GM04504 (cell line): ENCODE measurements at places on chromosomes 6 and 20.

GRCh38 chr6:10791673-10792072 lies 44.1 kb downstream of the TMEM14B start:
- DNase-seq = no peak

DNA sequence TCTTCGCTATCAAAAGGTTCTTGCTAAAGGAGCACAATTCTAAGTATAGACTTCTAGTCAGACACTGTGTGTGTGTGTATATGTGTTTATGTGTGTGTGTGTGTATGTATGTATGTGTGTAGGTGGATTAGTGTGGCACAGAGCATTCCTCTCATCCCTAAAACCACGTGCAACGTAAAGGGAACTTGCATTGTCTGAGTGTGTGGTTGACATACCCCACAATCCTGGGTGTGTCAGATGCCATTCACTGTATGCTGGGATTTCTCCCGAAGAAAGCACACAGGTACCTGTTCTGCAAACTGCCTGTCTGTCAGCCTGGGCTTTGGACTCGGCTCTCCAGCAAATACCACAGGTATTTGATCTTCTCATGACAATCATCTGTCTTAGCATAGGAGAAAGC lies 42.3 kb upstream of the TBC1D7 start:
- DNase-seq = no peak

DNA sequence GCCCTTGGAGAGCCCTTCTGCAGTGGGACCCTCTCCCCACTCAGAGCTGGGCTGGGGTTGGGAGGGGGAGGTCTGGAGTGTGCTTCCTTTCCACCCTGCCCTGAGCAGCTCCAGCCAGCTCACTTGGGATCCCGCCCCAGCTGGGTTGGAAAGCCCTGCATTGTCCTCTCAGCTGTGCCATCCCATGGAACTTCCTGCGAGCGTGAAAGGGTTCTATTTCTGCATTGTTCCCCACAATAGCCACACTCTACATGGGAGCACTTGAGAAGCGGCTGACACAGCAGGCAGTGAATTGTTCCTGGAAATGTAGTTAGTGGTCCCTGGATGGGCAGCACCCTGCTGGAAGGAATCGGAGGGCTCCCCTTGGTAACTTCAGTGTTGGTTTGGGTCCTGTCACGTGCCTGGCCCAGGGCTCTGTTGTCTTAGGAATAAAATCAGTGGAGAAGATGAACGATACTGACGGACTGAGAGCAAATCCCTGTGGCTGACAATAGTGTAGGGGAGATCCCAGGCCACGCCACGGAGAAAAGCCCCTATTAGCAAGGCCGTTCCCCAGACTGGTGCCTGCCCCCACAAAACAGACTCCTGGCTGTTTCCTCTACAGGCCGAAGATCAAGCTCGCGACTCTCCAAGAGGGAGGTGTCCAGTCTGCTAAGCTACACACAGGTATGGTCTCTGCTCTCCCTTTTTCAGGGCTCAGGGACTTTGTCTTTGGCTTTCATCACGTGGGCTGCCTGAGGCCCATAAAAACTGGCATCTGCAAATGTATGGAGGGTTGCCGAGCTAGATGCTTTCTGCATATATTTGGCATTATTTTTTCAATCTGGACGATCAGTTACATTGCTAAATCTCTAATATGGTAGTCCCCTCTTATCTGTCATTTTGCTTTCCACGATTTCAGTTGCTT lies 18.8 kb downstream of the DNMT3B start:
- DNase-seq = no peak

GRCh38 chr6:139081471-139081870 lies 52.9 kb downstream of the ABRACL start:
- DNase-seq = no peak

- DNase-seq = no peak
Measured at GRCh38 chr6:111429571-111429970, 53.4 kb downstream of the REV3L start.

GRCh38 chr6:155248008-155249001 lies 15.5 kb upstream of the CLDN20 start:
- DNase-seq = no peak

DNA sequence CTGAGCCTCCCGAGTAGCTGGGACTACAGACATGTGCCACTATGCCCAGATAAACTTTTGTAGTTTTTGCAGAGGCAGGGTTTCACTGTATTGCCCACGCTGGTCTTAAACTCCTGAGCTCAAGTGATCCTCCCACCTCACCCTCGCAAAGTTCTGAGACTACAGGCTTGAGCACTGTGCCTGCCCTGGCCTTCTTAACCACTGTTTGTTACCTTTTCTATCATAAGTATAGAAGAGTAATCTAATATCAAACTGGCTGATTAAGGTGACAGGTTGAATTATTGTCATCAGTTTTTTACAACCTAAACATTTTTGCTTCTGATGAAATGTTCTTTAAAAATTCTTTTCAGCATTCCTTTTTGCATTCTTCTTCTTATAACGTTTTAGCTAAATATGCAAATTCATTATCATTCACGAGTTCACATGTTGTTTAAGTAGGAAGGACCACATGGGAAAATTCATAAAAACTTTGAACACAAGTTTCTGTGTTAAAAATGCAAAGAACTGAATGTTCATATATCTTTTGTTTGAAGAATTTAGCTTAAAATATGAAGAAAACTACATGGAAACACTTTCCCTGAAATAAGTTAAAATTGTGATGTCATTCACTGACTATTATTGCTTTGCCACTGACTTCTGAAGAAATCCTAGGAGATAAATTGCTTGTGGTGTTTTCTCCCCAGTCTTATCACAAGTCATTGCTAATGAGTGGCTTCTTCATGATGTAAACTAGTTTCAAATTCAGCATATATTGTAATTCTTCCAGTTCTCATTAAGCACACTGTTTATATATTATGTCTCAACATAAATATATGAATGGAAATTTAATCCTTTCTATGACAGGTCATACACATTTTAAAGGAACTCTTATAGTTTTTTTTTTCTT lies 106.7 kb downstream of the ADGRB3 start:
- no peak for DNase-seq

DNA sequence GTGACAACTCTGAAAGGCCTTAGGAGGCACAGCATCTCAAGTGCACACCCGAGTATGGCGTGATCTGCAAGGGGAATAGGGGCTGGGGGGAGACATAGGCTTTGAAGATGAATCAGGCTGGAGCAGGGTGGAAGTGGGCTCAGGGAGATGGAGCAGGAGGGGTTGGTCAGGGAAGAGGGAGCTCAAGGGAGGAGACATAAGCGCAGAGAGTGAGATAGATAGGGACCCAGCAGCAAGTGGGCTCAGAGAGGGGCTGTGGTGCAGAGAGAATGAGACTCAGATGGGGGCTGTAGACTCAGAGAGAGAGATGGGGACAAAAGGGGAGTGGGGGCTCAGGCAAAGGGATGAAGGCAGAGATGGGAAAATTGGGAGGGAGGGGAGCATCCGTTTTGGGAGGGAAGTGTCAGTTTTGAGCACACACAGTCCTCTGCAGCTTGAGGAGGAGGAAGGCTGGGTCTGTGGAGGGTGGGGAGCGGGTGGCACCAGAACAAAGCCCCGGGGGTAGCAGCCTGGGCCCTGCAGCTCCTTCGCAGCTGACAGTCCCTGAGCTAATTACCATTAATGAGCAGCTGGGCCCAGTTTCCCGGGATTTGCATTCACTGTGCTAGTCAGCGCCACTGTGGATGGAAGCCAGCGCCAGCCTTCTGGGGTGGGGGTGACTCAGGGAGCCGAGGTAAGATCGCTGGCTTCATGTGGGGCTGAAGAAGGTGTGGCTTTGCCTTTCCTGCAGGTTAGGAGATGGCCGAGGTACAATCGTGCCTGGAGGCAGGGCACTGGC lies 18.7 kb downstream of the SRXN1 start:
- DNase-seq = no peak

GRCh38 chr6:148967541-148967956 lies 220.7 kb downstream of the UST start:
- no peak for DNase-seq

DNA sequence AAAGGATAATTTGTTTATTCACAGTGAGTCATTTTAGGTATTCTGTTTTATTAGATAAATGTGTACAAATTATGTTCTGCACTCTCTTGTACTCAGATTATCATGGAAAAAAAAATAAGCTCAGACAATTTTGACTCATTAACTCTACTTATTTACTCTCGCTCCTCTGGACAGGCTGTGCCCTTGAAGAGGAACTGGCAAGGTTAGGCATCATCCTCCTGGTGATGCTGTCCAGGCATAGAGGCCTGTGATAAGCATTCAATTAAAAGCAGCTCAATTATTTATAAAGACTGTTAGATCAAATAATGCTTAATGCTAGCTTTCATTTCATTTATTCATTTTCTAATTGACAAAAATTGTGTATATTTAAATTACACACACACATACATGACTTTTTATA lies 518.5 kb downstream of the TENT5A start:
- no peak for DNase-seq

DNA sequence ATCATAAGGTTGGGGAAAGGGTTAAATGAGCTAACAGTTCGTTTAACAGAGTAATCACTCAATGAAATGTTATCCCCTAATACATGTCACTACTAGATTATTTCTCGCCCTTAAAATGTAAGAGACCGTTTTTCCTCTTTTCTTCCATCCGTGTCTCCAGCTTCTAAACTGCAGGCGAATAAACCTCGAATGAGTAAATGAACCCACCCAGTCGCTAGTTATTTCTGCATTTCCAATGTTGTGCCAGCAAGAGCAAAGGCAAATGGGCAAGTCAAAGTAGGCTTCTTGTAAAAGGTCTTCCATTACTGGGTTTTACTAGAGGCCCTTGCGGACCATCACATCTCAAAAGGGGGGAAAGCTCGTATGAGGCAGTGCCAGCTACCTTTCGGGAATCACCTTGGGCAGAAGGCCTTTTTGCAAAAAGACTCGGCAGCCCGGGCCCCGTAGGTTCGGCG lies 400 bp upstream of the SMAP1 start:
- no peak for DNase-seq

DNA sequence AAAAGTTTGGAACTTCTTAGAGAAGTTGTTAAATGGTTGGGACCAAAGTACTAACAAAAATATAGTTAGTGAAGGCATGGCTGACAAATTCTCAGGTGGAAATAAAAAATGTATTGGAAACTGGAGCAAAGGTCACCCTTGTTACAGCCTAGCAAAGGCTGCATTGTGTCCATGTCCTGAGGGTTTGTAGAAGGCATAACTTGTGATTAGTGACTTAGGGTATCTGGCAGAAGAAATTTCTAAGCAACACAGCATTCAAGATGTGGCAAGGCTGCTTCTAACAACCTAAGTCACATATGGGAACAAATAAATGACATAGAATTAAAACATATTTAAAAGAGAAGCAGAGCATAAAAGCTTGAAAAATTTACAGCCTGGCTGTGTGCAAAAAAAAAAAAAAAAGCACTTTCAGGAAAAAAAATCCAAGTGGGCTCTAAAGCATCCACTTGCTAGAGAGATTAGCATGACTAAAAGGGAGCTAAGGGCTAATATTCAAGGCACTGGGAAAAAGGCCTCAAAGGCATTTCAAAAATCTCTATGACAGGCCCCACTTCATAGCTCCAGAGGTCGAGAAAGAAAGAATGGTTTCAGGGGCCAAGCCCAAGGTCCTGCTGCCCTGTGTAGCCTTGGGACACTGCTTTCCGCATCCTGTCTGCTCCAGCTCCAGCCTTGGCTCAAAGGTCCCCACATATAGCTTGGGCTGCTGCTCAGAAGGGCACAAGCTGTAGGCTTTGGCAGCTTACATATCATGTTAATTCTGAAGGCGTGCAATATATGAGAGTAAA lies 453.2 kb upstream of the PTCHD4 start:
- no peak for DNase-seq

DNA sequence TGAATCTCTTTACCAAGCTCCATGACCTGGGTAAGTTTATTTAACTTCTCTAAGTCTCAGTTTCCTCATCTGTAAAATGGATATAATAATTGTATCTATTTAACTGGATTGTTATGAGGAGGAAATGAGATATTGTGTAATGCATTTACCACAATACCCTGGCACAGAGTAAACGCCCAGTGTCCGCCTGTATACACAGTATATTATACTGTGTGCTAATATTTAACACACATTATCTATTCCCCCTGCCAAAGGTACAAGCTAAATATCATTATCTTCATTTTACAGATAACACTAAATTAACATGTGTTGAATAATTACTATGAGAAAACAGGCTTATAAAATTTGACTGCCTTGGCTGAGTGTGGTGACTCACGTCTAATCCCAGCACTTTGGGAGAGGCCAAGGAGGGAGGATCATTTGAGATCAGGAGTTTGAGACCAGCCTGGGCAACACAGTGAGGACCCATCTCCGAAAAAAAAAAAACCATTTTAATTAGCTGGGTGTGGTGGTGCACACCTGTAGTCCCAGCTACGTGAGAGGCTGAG lies 38.7 kb upstream of the TNFRSF21 start:
- DNase-seq = no peak

- no peak for DNase-seq
Measured at GRCh38 chr20:10987651-10988383, 314.0 kb upstream of the JAG1 start.

DNA sequence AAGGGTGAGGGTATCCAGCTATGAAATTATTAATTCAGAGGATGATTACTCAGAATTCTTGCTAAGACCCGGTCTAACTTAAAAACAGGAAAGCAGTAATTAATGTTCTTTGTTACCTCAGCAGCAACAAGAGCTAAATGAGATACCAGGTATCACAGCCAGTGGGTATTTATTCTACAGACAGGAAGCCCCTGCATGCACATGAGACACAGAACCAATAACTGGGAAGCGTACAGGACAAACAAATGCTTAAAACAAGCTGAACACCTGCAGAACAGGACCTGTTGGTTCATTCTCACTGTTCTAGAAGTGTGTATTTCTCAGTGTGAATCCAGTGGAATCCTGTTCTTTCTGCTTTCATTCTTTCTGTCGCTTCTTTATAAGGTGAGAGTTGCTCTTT lies 30.9 kb downstream of the SCML4 start:
- no peak for DNase-seq

- no peak for DNase-seq
Measured at GRCh38 chr20:53940360-53940702, 130.1 kb downstream of the BCAS1 start.

DNA sequence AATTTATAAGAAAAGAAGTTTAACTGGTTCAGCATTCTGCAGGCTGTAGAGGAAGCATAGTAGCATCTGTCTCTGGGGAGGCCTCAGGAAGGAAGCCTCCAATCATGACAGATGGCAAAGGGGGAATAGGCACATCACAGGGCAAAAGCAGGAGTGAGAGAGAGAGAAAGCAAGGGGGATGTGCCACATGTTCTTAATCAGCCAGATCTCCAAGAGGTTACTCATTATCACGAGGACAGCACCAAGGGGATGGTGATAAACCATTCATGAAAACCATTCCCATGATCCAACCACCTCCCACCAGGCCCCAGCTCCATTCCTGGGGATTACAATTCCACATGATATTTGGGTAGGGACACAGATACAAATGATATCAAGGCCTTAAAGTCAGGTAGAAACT lies 217.5 kb upstream of the TCF21 start:
- DNase-seq = no peak

- no peak for DNase-seq
Measured at GRCh38 chr20:20299904-20300303, 68.0 kb upstream of the INSM1 start.
